Gastrocnemius medialis (tissue), 4 donors: ENCODE measurements at places on chromosomes 3 and 15. TPM values are rescaled to one million over a fixed set of nuclear protein-coding genes. Genes with fewer than 3 reads are reported as not detected.

The COX17 gene
- total RNA-seq = 87.9 TPM

The OIP5 gene
- 1.9 TPM for total RNA-seq

The STARD5 gene
- 1.7 TPM for total RNA-seq

The GOLGA6A gene
- not detected for total RNA-seq

The GASK1A gene
- 1.1 TPM for total RNA-seq

The CACNA2D2 gene
- 0.27 TPM for total RNA-seq

The LRTM1 gene
- not detected for total RNA-seq

The CLDN18 gene
- not detected for total RNA-seq

The C3orf38 gene
- total RNA-seq = 14.5 TPM

The PLSCR4 gene
- 6.3 TPM for total RNA-seq

DNA sequence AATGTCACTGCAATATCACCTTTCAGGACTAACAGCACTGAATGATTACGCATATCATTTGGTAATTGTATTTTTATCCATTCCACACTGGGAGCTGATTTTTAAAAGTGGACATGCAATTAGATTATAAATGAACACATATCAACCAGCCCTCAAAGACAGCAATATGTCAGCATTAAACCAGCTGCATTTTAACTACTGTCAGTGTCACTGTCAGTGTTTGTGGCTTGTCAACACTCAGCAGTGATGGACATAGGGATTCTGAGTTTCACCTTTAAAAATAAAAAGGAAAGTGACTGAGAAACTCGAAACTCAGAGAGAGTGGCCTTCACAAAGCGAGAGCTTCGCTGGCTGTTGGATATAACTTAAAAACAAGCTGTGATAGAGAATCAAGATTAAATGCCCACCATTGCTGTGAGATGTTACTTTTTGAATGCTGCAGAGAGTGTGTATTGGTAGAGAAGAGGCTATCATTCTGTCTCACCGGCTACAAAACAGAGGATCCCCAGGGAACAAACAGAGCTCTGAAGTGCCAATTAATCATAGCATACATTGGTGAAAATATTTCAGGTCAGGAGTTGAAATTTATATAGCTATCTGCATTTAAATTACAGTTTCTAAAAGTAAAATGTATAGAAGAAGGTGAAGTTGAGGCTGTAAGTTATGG, 635.8 kb downstream of the SQOR start:
- no peaks in the 10 kb centered on the region for H3K36me3 ChIP-seq
- no peak overlapping the region for H3K4me3 ChIP-seq
- no peak for DNase-seq
- no peaks in the 10 kb centered on the region for H3K4me1 ChIP-seq

- no peaks in the 10 kb centered on the region for H3K27me3 ChIP-seq
- H3K27ac ChIP-seq = peak overlapping the region; percentile 71
- H3K4me1 ChIP-seq = peaks cover 31% of the 10 kb centered on the region
- no peaks in the 10 kb centered on the region for H3K36me3 ChIP-seq
- DNase-seq = peak; percentile 89
- H3K4me3 ChIP-seq = no peak overlapping the region
Observed at GRCh38 chr15:67024314-67024997, 40.9 kb upstream of the SMAD3 start.

GRCh38 chr3:126512026-126512425, 5.5 kb downstream of the UROC1 start:
- peaks cover 6% of the 10 kb centered on the region for H3K4me1 ChIP-seq
- no peak for DNase-seq
- no peaks in the 10 kb centered on the region for H3K36me3 ChIP-seq
- H3K27me3 ChIP-seq = no peaks in the 10 kb centered on the region
- no peak overlapping the region for H3K4me3 ChIP-seq

- H3K4me1 ChIP-seq = peaks cover 29% of the 10 kb centered on the region
- no peak overlapping the region for H3K4me3 ChIP-seq
- no peak for DNase-seq
- no peaks in the 10 kb centered on the region for H3K27me3 ChIP-seq
Observed at GRCh38 chr3:39278616-39278935, 1.3 kb downstream of the CX3CR1 start.

DNA sequence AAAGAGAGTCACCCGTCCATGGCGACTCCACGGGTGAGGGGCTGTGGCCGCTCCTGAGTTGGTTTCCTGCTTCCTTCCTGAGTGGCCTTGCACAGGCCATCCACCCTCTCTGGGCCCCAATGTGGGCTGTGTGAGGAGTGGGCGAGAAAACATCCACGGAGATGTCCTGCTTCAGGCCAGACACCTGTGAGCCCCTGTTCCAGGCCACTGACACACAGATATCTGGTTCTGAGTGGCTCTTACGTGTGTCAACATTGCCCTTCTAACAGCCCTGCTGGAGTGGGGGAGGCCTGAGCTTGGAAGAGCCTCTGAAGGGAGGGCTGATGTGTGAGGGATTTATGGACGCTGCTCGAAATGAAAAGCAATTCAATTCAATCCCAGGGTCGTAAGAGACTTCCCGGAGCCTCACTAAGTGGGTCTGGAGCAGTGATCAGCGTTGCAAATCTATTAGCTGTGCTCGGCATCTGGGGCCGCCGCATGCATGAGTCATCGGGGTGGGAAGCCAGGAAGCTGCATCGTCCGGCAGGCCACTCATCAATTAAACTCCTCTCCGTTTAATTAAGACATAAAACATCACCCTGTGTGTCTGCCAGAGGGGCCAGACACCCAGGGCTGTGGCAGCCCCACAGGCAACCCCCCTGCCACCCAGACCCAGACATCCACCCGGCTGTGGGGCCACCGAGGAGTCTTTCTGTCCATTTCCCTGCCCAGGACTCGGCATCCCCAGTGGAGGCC, 20.0 kb upstream of the PRR23E start:
- no peaks in the 10 kb centered on the region for H3K27me3 ChIP-seq
- no peak for DNase-seq
- H3K27ac ChIP-seq = no peak overlapping the region
- no peaks in the 10 kb centered on the region for H3K36me3 ChIP-seq
- peaks cover 12% of the 10 kb centered on the region for H3K4me1 ChIP-seq

- no peak overlapping the region for H3K4me3 ChIP-seq
- no peaks in the 10 kb centered on the region for H3K27me3 ChIP-seq
- no peaks in the 10 kb centered on the region for H3K4me1 ChIP-seq
- no peaks in the 10 kb centered on the region for H3K36me3 ChIP-seq
- H3K27ac ChIP-seq = no peak overlapping the region
- DNase-seq = no peak
Observed at GRCh38 chr3:31223278-31223677, 309.4 kb upstream of the STT3B start.

GRCh38 chr3:51777985-51778384, 1.1 kb downstream of the IQCF6 start:
- DNase-seq = no peak
- no peaks in the 10 kb centered on the region for H3K27me3 ChIP-seq
- H3K4me3 ChIP-seq = no peak overlapping the region
- H3K4me1 ChIP-seq = no peaks in the 10 kb centered on the region
- no peak overlapping the region for H3K27ac ChIP-seq

- H3K27me3 ChIP-seq = no peaks in the 10 kb centered on the region
- DNase-seq = no peak
- H3K4me3 ChIP-seq = no peak overlapping the region
- H3K4me1 ChIP-seq = peaks cover 85% of the 10 kb centered on the region
- H3K36me3 ChIP-seq = no peaks in the 10 kb centered on the region
Observed at GRCh38 chr3:99965681-99966408, 148.2 kb downstream of the CMSS1 start.

DNA sequence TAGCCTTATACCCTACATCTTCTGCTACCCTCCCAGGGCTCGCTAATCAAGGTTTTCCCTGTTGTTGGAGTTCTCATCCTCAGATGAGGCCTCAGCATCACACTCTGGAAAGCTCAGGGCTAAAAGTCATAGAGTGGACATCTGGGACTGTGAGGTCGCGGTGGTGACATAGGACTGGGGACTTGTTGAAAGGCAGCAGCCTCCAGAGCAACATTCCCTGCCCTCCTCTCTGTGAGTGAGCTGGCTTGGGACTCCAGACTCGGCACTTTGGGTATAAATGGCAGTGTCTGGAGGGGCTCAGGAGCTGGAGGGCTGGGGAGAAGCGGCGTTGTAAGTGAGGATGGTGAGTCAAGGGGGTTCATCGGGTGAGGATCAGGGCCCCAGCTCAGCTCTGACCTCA, 2.7 kb downstream of the CA12 start:
- peaks cover 8% of the 10 kb centered on the region for H3K4me1 ChIP-seq
- H3K4me3 ChIP-seq = no peak overlapping the region
- DNase-seq = no peak
- no peaks in the 10 kb centered on the region for H3K36me3 ChIP-seq

DNA sequence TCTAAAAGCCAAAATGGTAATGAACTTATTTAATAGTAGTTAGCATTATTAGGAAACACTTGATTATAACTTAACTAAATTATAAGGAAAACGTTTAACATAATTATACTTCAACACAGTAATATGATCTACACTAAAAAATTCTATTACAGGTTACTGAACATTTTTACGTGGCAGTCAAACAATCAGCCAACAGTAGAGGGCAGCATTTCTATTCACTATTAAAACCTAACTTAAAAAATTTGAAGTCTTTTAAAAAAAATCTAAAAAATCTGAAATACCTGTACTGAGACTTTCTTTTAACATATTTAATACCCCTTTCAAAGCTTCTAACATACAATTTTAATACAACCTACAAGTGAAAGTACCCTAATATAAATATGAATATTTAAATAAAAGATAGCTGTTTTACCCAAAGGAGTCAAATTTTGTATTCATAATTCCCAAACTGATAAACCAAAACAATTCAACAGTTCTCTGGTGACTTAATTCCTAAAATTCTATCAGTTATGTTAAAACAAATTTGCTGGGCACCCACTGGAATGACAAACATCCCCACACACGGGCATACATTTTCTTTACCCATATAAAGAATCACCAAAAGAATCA, 41.5 kb downstream of the DLG1 start:
- no peak overlapping the region for H3K4me3 ChIP-seq
- H3K27me3 ChIP-seq = no peaks in the 10 kb centered on the region
- H3K36me3 ChIP-seq = no peaks in the 10 kb centered on the region
- peaks cover 48% of the 10 kb centered on the region for H3K4me1 ChIP-seq
- no peak for DNase-seq
- no peak overlapping the region for H3K27ac ChIP-seq

DNA sequence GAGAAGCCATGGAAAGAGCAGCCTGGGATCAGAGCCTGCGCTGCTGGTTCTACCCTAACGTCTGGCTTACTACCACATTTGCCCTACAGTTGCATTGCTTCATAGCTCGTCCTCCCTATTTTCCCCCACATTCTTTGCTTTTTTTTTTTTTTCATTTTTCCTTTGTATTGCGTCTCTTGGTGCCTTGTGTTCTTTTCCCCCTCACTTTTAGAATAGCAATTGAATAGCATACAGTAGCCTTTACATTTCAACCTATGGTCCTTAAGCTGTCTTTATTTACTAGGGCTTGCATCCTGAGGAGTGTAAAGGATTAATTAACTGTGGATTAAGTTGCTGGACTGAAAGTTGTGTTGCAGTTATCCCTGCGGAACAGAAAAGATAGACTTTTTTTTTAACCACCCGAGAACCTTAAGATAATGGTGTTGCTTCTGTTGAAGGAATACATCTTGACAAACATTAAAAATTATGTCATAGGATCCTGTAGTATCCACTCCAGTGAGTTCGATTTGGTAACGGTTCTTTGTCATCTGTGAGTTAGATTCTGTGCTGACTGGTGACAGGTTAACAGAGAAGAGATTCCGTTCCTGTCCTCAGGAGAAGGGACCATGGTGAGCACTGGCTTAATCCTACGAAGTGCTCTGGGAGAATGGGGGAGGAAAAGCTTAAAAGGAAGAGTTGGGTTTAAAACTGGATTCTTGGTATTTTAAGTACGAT, 417.4 kb upstream of the NAALADL2 start:
- no peaks in the 10 kb centered on the region for H3K27me3 ChIP-seq
- DNase-seq = no peak
- H3K4me3 ChIP-seq = peak overlapping the region; percentile 90
- no peaks in the 10 kb centered on the region for H3K36me3 ChIP-seq

DNA sequence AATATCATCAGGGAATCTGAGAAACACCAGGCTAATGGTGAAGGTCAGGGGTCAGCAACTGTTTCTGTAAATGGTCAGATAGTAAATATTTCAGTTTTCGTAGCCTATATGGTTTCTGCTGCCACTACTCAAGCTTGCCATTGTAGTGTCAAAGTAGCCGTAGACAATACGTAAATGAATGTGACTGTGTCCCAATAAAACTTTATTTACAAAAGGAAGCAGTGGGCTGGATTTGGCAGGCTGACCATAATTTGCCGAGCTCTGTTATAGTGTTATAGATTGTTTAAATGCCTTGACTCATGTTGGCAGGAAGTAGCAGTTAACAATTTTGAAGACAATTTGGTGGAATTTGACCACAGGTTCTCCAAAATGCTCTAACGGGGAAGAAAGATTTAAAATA, 548.2 kb downstream of the FOXP1 start:
- no peak for DNase-seq
- no peak overlapping the region for H3K4me3 ChIP-seq
- H3K4me1 ChIP-seq = peaks cover 33% of the 10 kb centered on the region
- H3K36me3 ChIP-seq = no peaks in the 10 kb centered on the region
- H3K27ac ChIP-seq = no peak overlapping the region

DNA sequence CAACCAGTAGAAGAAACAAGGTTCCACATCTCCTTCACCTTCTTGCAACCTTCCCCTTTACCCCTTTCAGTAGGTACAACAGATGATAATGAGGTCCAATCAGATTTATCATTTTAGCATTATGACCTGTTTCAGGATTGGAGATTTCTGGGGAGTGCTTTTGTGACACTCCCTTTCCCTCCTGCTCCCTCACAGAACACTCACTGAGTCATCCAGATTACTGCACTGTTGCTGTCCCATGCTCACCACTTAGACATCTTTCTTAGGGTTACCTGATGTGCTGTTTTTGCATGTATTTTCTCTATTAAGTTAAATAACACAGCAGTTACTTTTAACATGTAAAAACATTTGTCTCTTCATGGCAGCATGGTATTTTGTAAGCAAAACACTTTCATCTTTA, 118.5 kb downstream of the MFSD1 start:
- DNase-seq = no peak
- H3K4me3 ChIP-seq = no peak overlapping the region
- H3K4me1 ChIP-seq = no peaks in the 10 kb centered on the region
- no peaks in the 10 kb centered on the region for H3K36me3 ChIP-seq

DNA sequence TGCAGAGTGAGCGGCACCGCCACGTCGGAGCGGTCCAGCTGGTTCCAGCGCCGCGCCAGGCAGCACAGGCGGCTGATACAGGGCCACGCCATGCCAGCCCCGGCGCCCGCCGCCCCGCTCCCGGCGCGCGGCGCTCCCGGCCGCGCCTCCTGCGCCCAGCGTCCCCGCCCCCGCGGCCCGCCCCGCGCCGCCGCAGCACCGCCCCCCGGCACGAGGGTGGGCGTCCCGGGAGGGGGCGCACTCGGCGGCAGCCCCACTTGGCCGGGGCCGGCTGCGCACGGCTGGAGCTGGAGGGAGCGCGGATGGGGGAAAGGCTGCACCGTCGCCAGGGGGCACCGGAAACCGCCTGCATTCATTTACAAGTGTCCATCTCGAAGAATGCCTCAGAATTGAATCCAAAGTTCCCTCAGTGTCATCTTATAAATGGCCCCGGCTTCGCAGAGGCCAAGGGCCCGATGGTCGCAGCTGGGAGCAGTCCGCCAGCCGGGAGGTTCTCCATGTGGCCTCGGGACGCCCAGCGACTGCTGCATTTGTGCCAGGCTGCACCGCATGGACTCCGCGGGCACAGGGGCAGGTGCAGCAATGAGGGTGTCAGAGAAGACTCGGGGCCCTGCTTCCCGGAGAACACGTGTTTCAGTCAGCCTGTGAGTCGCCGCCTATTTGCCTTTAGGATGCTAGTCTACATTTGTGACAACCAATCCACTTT, at the start of gene MAP6D1:
Gene MAP6D1, minus strand, starts transcription at position 122 of the 706 bp plus-strand sequence. Its CDS starts 30 bp downstream, at position 92.
- H3K4me1 ChIP-seq = peaks cover 23% of the 10 kb centered on the region
- peak within 1 kb of the TSS; percentile 68 for H3K4me3 ChIP-seq
- H3K27ac ChIP-seq = peak within 1 kb of the TSS; percentile 67
- DNase-seq = peak; percentile 26
- H3K36me3 ChIP-seq = no peaks in the 10 kb centered on the region
